ENCODE measurements at places on chromosomes 2 and 18.

DNA sequence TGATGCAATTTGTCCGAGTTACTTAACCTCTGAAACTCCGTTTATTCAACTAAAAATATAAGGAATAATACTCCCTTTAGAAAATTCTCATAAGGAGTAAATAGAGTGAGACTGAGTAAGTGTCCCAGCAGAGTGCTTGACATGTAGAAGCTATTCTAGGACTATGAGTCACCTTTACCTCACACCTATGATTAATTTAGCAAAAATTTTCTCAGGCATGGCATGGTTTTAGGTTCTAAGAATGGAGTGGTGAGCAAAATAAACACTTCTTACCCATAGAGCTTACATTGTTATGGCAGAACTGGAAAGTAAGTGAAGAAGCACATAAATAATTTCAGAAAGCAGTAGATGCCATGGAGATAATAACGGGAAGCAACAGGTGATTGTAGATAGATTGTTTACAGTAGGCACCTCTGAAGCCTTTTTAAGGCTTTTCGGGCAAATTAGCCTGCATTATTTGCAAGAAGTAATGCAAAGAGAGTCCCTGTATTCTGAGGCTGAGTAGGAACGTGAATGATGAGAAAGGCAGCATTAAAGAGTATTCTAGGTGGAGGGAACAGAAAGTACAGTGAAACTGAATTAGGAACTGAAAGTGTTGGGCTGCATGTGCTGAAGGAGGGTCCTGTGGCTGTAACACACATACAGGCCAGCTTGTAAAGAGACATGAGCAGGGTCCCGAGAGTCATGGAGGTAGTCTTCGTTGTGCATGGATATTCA is 209.2 kb downstream of the ZNF407 start:
- no peak for DNase-seq

GRCh38 chr2:233818639-233819621 is 35.4 kb downstream of the HJURP start:
- DNase-seq: no peak

DNA sequence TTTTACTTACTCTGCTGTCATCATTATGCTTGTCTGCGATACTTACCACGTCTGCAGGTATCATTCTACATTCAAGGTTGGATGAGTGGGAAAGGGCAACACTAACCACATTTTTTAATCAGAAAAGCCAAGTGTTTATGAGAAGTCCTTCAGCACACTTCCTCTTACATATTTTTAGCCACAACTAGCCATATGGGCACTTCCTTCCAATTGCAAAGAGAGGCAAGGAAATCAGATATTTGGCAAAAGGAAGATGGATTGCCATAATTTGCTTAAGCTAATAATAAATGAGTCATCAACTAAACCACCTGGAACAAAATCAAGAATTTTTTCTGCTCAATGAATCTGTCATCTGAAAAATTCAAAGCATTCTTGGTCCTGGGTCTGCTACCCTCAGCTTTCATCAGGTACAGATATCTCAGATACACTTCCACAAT is 16.7 kb upstream of the MRO start:
- peak; percentile 24 for DNase-seq

GRCh38 chr2:9594366-9595054 is 36.3 kb downstream of the YWHAQ start:
- peak; percentile 62 for DNase-seq

GRCh38 chr2:71779774-71780105 is 326.4 kb downstream of the DYSF start:
- no peak for DNase-seq
